HFF-Myc (cell line): ENCODE measurements at places on chromosomes 6 and 20.

GRCh38 chr20:6287471-6287870 lies 164.6 kb upstream of the FERMT1 start:
- no peak for DNase-seq

- DNase-seq: no peak
Measured at GRCh38 chr6:42787063-42787472, 5.2 kb downstream of the BICRAL start.

DNA sequence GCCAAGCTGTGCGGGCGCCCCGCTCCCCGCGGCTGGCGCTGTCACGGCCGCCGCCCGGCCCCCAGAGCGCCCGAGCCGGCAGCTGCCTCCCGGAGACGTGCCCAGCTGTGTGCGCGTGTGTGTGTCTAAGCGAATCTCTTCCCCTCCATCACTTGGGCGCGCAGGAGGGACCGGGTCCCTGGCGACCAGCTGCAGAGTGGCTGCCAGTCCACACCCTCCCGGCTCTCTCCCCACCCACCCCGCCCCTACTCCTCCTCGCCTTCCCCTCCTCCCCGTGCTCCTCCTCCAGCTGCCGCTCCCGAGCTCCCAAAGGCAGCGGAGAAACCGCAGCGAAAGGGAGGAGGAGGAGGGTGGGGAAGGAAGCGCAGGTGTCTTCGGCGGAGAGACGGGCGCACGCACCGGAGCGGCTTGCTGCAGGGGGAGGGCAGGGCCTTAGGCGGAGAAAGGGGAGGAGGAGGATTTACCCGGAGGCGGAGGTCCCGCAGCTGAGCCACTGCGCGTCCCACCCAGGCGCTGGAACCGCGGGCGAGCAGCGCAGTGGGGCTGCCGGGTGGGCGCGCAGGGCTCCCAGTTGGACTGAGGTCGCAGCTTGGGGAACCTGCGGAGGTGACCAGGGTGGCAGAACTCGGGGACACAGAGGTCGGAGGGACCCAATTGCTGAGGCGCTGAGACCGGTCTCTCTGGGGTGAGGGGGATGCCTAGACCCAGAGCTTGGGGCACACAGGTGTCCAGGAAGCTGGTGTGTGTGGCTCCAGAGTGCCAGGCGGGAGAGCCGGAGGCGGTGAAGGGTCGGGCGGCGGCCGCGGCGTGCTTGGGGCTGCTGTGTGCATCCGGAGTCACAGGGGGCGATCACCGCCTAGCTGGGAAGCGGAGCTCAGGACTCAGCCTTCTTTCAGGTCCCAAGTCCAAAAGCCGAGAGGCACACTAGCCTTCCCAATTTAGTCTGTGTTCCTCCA lies at the start of gene HS3ST5:
Gene HS3ST5 (minus strand): TSS at position 198 of the 956 bp plus-strand sequence. CDS start 280,178 bp downstream, outside the sequence.
- DNase-seq: no peak

- no peak for DNase-seq
Measured at GRCh38 chr6:2733736-2734480, 16.8 kb downstream of the MYLK4 start.

- DNase-seq: no peak
Measured at GRCh38 chr20:33653900-33654596, 8.1 kb upstream of the C20orf144 start.

- no peak for DNase-seq
Measured at GRCh38 chr6:40804905-40805304, 217.7 kb upstream of the LRFN2 start.

DNA sequence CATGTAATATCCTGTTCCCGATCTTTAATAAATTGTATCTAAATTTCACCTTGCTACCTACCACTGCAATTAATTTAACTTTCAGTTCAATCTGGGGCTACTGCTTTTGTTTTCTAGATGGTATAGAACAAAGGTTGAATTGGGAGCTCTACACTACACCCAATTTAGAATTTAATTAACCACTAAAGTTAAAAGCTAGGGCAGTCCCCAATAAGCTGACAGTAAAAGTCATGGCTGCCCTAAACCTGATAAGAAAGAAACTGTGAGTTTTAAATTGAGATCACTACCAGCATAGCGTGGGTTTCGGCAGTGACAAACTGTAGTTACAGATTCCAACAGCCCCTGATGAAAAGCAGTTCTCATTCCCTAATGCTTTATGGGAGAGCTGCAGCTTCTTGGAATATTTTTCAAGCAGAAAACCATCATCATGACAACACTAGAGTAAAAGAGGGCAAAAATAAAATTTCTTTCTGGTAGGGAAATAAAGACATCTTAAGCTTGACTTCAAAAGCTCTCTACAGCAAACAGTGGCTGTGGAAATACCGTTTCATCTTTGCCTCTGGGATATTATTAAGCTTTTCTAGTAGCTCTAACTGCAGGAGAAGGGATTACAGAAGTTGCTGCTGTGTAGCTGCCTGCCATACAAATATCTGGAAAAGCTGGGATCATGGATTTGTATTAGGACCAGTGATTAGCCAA lies 1372.1 kb downstream of the EPHA7 start:
- DNase-seq: no peak

- DNase-seq: no peak
Measured at GRCh38 chr20:57894522-57894921, 184.7 kb upstream of the PMEPA1 start.

GRCh38 chr20:16241911-16242310 lies 331.3 kb downstream of the KIF16B start:
- no peak for DNase-seq
